ENCODE measurements at places on chromosomes 3 and 15.

GRCh38 chr3:26587571-26587970 is 35.0 kb upstream of the LRRC3B start:
- no peak for DNase-seq

GRCh38 chr3:160677459-160677881 is 510 bp downstream of the ARL14 start:
- no peak for DNase-seq

DNA sequence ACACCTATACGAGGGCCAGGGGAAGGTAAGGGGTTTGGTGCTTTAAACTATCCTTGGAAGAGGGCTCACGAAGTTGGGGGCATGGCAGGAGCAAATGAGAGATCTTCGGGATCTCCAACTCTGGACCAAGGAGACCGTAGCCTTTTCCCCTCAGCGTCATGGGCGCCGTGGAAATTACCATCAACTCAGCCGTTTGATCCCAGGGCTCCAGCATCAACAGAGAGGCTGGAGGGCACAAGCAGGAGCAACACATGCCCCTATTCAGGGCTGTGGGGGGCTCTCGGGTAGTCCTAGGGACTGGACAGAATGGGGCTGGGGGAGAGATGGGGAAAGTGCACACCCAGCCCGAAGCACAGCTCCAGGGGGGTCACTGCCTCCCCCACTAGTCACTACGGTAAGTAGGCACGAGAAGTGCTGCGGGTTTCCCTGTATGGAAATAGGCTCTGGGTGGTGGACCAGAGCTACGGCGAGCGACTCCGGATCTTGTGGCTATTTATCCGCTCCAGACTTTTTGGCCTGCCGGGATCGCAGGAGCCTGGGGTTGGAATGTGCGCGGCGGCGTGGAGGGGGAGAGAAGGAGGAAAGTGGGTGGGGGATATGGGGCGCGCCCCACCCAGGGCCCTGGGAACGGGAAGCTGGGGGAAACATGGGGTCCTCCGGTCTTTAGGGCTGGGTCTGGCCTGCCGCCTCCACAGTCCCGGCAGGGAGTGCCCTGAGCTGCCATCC is 539 bp upstream of the LAMB2 start:
- no peak for DNase-seq

DNA sequence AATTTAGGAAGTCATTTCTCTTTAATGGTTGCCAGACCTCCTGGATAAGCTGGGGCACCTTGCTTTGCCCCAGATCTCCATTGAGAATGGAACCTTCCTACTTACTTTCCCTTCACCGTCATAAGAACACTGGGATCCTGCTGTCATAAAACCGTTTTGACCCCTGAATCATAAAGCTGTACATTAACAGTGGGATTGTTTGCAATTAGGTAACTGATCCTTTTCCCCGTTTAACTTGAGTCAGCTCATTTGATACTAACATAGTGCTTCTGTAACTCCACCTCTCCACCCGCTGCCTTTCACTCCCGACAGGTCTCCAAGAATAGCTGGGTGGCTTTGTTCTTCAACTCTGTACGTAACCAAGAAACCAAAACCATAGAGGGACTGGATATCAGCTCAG is 308.2 kb upstream of the WNT5A start:
- no peak for DNase-seq

DNA sequence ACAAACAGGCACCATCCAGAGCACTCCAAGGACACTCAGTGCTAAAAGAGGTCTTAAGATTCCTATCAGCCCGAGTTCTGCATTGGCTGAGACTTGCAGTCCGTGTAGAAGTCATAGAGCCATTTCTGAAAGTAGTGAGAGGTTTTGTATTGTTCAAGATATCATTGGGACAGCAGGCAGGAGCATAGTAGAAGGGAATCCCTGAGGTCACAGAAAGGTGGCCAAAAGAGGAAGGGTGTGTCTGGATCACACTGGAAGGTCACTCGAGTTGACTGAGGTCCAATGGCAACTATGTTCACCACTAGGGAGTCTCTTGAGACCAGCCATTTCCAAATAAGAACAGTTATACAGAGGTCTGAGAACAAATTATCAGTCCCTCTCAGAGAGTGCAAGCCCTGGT is 468.3 kb downstream of the EPHB1 start:
- no peak for DNase-seq

DNA sequence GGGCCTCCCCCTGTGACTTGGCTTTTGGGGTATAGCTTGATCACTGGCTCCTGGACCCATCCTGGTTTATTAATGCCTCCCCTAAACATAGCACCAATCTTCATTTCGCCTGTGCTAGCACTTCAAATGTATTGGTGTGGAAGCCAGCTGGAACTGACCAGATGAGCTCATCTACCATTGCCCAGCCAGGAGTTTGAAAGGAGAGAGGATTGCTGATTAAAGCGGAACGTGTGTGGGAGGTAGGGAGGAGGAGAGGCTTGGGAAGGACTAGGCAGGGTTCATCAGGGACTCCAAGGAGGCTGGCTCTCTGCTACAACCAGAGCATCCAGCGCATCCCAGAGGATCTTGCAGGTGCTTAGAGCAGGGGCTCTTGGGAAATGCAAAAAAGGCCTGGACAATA is 34.4 kb upstream of the TLE3 start:
- no peak for DNase-seq

DNA sequence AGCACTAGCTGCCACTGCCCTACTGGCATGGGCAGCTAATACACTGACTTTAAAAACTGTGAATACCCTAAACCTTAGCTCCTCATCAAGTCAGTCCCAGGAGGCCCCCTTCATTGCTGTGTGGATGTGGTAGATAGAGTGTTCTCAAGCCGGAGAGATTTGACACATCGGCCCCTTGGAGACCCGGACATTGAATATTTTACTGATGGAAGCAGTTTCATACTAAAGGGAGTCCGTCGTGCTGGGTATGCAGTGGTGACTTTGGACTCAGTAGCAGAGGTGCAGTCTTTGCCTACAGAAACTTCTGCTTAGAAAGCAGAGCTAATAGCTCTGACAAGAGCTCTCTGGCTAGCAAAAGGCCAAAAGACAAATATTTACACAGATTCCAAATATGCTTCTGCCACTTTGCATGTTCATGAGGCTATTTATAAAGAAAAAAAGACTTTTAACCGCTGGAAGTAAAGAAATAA is 17.5 kb downstream of the CCR4 start:
- DNase-seq: no peak

- DNase-seq: no peak
These were observed 93.7 kb upstream of the IMPG2 start for GRCh38 chr3:101414121-101414520.

- no peak for DNase-seq
These were observed 34.0 kb upstream of the ARHGEF3 start for GRCh38 chr3:56835650-56836227.

DNA sequence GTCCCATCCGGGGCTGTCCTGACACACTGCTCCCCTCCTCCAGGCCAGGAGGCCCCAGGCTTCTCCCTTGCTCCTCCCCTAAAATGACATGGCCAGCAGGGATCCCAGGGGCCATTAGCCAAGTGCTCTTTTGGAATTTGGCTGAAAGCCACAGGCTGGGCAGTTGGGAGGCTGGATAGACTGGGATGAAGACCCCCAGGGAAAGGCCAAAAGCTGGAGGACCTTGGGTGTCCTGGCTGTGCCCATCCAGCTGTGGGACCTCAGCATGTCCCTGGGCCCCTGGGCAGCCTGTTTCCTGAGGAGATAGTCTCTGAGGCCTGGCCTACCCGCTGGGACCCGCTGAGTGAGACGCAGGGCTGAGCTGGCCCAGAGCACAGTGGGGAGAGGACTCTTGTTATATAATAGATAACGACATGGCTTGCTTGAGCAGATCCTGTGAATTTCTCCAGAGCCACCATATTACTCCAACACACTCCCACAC is 5.7 kb upstream of the PDE8A start:
- DNase-seq: no peak

Data from activated CD8-positive, alpha-beta memory T cell treated with anti-CD3 and anti-CD28 coated beads for 4 hours (primary cell).